ENCODE measurements at places on chromosomes 5 and 9.

DNA sequence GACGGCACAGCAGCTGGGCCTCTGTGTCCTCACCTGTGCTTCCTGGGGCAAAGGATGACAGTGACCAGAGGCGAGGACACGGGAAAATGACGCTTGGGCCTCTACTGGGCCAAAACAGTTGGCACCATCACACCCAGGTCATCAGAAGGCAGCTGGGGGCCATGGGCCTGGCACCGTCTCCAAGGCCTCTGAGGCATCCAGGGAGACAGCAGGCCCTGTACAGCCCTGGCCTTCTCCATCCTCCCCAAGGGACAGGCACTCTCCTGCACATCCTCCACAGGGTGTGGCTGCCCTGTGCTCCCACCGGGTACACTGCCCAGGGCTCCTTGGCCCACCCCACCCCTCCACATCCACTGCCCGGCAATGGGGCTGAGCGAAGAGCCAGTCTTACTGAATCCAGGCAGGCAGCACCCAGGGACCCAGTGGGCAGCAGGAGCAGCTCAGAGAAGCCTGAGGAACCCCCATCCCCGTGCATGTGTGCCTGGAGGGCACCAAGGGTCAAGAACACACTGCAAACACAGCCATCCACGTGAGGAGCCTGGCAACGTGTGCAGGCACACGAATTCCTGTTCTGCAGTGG, 4.0 kb downstream of the LPCAT1 start:
- DNase-seq, result no peak

GRCh38 chr5:104172976-104173375, 610.4 kb upstream of the NUDT12 start:
- no peak for DNase-seq

DNA sequence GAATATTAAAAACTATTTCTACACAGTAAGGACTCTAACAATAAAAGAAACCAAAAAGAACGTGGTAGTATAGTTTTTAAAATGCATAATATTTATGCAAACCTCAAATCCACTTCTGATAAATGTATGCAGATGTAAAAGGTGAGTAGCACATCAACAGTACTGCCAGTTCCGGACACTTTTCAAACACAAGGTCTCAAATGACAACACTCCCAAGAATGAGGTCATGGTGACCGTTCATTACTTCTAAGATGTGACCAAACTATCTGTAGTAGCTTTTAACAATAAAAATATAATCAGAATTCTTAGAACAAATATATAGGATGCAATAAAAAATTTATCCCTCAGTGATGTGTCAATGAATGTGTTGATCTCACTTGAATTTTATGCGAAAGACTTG, 238.7 kb upstream of the NREP start:
- DNase-seq, result no peak

- DNase-seq, result no peak
Observed at GRCh38 chr5:37892586-37892985, 52.7 kb upstream of the GDNF start.

DNA sequence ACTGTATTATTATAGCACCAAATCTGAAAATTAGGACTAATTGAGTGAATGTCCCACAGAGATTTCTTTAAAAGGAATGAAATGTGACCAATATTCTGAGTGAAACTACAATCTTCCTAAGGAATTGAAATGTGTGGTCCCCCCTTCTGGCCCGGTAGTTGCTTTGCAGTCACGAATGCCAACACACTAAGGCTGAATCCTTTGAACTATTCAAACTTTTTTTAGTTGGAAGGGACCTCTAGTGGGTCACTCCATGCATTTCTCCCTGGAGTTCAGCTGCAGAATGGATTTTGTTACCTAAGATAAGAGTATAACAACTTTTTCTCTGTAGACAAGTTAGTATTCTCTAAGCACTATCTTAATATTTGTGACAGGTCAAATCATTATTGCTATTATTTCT, 2.8 kb downstream of the CDH6 start:
- no peak for DNase-seq

DNA sequence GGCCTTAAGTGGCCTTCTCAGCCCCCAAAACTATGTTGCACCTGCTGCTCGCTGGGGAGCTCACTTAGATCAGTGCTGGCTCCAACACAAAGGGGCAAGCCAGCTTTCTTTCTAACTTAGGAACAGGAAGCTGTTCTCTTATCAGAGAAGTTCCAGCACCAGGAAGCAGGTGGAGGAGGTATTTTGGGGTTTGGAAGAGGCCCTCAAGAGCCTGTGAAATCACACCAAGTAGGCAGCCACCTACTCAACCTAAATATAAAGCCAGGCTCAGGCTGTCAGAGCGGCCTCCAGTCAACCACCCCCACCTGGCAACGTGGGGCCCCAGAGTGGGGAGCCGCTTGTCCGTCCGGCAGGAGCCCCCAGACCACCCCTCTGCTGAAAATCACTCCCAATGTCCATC, 152.8 kb downstream of the OLFM1 start:
- no peak for DNase-seq

GRCh38 chr5:66769030-66769733, 173.0 kb downstream of the MAST4 start:
- no peak for DNase-seq

- DNase-seq, result no peak
Observed at GRCh38 chr5:38835887-38836286, 9.9 kb upstream of the OSMR start.
